ENCODE measurements at places on chromosomes 4 and X.

DNA sequence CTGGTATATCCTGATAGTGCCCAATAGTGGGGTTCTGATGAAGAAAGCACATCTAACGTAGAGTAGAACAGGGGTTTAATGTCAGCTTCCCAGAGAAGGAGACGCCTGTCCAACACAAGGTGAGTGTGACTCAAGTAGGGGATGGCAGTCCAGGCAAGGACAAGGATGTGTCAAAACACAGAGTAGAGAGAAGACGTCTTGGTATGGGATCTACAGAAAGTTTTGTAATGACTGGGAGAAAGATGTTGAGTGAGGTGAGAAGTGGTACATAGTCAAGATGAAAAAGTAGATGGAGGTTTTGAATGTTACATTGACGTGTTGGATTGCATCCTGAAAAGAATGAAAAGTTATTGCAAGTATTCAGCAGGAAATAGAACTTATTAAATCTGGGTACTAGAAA, 124.4 kb downstream of the TMA16 start:
- DNase-seq, result no peak

DNA sequence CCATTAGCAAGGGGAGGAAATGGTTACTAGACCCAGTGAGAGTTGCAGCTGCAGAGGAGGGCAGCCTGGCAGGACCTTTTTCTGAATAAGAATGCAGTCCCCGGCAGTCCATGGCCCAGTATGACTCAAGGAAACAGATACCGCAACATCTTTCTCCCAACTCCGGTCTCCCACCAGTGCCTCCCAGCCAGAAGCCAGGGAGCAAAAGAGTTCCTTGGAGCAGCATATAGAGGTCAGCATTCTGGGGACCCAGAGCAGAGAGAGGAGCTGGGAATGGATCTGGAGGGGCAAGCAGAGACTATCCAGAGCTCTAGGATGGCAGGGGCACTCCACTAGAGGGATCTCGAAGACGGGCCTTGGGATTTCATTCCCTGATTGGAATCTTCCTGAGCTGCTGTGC, 339.2 kb upstream of the AADAT start:
- no peak for DNase-seq

- DNase-seq, result no peak
These were observed 161.5 kb downstream of the ARHGAP6 start for GRCh38 chrX:11504234-11504633.

- no peak for DNase-seq
These were observed 317.2 kb downstream of the TENM3 start for GRCh38 chr4:182560358-182560757.

GRCh38 chr4:78171482-78171881, 114.4 kb downstream of the FRAS1 start:
- DNase-seq, result no peak

DNA sequence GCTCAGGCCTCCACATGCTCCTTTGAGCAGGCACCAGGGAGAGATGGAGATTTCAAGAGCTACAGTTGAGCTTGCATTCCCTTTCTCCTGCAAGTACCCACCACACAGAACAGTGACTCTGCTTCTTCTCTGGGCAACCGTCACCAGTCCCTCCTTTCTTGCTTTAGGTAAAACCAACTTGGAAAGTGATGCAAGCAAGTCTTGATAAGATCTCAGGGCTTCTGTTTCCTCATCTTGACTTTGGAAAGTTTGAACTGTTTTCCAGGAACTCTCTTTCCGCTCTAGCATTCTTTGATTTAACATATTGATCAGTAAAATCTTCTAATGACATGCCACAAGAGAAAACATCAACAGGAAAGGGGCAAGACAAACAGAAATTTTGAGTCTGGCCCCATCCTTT, 73.7 kb downstream of the USP46 start:
- no peak for DNase-seq

DNA sequence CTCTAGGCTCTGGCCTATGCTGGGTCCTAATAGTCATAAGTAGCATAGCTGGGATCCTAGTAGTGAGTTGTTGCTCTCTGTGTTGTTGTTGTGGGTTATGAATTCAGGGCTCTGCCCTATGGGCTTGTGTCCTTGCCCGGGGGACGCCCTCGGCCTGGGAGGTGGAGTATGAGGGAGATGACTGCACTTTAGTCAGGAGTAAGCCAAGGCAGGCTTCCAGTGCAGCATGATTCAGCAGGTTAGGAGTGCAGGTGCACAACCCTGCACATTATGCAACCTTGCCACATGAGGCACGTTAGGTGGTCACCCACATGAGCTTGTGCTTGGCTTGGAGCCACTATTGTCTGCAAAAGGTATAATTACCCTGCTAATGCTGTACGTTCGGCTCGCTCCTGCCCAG, 58.4 kb upstream of the CCDC149 start:
- no peak for DNase-seq

GRCh38 chr4:13430834-13431568, 53.1 kb downstream of the RAB28 start:
- no peak for DNase-seq
